Esophagus squamous epithelium (tissue), 5 donors: ENCODE measurements at places on chromosomes 13 and 19.

- DNase-seq: no peak
Observed at GRCh38 chr13:97499181-97499580, 65.2 kb downstream of the RAP2A start.

DNA sequence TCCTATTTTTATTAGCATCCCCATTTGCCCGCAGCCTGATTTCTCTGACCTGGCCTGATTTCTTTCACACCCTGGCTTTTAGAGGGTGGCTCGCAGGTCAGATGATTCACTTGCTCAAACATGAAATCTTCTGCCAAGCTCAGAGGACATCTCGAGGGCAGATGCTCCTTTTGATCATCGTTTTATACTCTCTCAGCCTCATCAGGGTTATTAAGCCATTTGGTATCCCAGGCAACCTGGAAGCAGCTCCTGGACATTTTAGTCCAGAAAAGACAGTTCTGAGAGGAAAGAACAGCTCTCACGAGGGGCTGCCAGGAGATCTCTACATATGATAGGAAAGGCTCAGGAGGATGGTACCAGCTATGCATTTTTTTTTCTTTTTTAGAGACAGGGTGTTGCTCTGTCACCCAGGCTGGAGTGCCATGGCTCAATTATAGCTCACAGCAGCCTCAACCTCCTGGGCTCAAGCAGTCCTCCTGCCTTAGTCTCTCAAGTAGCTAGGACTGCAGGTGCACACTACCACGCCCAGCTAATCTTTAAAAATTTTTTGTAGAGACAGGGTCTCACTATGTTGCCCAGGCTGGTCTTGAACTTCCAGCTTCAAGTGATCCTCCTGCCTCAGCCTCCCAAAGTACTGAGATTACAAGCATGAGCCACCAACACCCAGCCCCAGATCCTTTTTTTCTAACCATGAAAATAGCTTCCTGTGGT, 165.4 kb downstream of the KATNAL1 start:
- no peak for DNase-seq

- DNase-seq: no peak
Observed at GRCh38 chr19:3403489-3404323, 37.3 kb downstream of the NFIC start.

- no peak for DNase-seq
Observed at GRCh38 chr19:16040642-16041041, 35.7 kb upstream of the TPM4 start.

DNA sequence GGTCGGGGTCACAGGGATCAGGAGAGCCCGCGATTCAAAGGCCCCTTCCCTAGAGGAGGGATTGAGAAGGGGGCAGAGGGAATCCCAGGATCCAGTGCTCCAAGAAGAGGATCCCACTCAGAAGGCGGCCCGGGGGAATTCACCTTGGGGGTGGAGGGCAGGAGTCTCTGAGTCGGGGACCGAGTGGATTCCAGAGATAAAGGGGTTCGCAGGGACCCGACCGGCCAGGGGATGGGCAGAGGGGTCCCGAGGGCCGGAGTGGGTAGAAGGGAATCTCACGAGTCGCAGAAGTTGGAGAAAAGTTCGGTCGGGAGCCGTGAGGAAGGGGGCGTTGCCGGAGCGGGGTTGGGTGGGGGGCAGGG, 261 bp downstream of the PRKD2 start:
- DNase-seq: no peak

GRCh38 chr13:41157048-41157717, 24.6 kb upstream of the KBTBD6 start:
- DNase-seq: no peak
